Type B pancreatic cell (in vitro differentiated cells): ENCODE measurements at places on chromosomes 16 and 17. TPM values are rescaled to one million over a fixed set of nuclear protein-coding genes. Genes with fewer than 3 reads are reported as not detected.

The RBFOX1 gene
- total RNA-seq = 1.7 and 21.0 TPM in 2 replicates

The KLHL10 gene
- 0.24 TPM in 1 of 2 replicates, not detected in the other for total RNA-seq

The DCTN5 gene
- 77.8 and 78.3 TPM in 2 replicates for total RNA-seq

The PHOSPHO1 gene
- total RNA-seq = 0.81 TPM in 1 of 2 replicates, not detected in the other

DNA sequence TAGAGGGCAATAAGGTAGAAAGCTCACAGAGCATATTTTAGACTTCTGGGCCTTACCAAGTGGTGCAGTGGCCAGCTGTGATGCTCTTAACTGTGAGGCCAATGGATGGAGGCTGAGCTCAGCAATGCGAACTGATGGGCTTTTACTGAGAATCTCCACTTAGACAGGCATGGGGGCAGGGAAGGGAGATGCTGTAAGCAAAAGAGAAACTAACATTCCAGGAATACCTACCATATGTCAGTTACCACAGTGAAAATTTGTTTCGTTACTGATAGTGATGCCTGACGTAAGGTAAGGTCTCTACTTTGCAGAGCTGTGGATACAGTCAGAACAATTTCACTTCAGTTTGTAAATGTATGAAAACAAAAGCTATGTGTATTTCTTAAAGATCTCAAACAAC lies 250.6 kb upstream of the ZFHX3 start:
- no peak for DNase-seq

- DNase-seq = no peak
These were observed 23.2 kb upstream of the PHB1 start for GRCh38 chr17:49437696-49438435.

GRCh38 chr17:72422505-72423285 lies 301.9 kb downstream of the SOX9 start:
- no peak for DNase-seq

DNA sequence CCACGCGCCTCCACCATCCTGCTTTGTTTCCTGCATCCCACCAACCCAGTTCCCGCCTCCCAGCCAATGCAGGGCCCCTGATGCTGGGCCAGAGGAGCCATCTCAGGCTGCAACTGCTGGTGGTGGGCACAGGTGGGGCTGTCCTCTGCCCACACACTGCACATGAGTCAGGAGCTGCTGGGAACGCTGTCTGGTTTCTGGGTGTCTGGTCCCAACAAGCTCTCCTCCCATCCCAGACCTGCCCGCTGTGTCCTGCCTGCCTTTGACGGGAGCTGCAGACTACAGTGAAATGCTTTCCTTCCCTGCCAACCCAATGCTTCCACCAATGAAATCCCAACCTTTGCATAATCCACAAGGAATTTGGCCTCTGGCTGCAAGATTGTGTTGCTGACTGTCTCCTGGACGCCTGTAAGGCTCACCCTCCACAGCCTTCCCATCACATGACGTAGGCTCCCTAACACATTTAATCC lies 98.9 kb downstream of the N4BP1 start:
- DNase-seq = no peak

- no peak for DNase-seq
These were observed 24.8 kb downstream of the SLFN12 start for GRCh38 chr17:35407531-35407930.

DNA sequence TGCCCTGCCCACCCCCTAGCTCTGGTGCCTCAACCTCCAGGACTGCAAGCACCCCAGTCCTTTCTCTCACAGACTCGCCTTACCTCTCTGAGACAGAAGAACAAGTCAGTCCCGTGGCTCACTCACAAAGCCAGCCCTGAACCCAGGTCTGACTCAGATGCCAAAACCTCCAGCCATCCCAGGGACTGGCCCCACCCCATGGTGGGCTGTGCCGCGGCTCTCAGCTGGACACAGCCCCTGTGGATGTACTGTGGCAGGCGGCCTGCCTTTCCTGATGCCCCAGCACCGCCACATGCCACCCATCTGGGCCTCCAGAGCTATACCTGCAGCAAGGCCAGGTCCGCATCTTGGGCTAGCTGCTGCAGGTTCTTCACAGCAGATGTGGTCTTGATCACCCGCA lies 19.8 kb downstream of the MPG start:
- no peak for DNase-seq

DNA sequence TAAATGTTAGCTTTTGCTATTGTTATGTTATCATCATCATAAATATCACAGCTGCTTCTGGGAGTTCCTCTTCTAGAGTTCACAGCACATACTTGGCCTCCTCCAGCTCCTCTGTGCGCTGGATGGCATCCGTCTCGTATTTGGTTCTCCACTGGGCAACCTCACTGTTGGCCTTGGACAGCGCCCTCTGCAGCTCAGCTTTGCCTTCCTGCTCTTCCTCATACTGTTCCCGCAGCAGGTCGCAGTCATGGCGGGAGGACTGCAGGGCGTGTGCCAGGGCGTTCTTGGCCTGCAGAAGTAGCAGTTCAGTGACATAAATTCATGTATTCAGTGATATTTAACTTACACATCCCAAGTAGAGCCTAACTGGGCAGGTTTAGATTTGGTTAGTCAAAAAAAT lies 23.4 kb downstream of the MYH8 start:
- no peak for DNase-seq

DNA sequence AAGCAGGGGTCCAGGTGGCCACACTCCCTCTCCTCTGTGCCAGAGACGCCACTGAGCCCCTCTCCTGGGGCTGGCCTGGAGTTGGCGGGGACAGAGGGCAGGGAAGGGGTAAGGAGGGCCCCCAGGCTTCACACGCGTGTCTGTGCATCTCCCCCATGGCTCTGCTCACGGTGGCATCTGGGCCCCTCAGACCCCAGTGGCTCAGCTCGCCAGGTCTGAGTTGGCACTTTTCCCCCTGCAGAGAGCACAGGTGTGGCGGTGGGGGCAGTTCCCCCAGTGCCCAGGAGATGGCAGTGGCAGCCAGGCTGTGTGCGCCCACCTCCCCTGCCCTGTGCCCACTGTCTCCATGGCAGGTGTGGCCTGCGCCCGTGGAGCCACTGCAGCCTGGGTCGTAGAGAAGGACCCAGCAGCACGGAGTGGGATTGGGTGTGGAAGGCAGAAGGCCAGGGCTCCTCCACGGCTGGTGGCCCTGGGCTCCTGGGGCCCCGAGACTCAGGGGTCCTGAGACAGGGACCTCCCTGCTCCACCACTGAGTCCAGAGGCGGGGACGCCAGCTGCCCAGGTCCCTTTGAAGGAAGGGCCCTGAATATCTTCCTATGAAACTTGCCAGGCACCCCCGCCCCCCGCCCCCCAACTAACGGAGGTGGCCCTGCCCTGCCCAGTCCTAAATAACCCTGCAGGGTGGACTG lies 4.3 kb upstream of the APRT start:
- no peak for DNase-seq
